ENCODE measurements at places on chromosomes 2 and 18. TPM values are rescaled to one million over a fixed set of nuclear protein-coding genes. Genes with fewer than 3 reads are reported as not detected.
A peak's percentile ranks its signal among the peaks of the same experiment; 100 is the strongest.

KRTCAP3 gene
- total RNA-seq, result not detected

FBXO36 gene
- total RNA-seq, result 4.3 TPM

LOXHD1 gene
- total RNA-seq, result not detected

GRCh38 chr2:240598311-240598911 is 11.9 kb downstream of the CAPN10 start:
- no peak for DNase-seq

- DNase-seq, result no peak
These were observed 32.1 kb upstream of the LHCGR start for GRCh38 chr2:48787580-48787979.

GRCh38 chr2:210009126-210009525 is 6.7 kb downstream of the RPE start:
- no peak for DNase-seq

- DNase-seq, result peak; percentile 26
These were observed 1988.8 kb upstream of the PIK3C3 start for GRCh38 chr18:39966275-39966674.

DNA sequence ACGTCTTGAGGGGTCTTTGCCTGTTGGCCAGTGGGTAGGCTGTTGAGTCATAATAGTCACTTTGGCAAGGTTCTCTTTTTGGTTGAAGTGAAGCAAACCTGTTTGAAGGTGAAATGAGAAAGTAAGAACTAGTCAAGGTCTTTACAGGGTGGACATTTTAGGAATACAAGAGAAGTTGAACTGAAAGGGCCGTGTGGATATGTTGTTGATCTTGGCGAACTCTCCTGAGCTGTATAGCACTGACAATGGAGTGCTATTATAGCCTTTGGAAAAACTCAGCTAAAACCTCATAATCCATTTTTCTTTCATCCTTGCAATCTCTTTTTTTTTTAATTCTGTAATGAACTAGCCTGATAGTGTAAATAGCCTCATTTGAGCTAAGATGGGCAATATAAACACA is 248.1 kb downstream of the MEIS1 start:
- DNase-seq, result no peak

GRCh38 chr2:57720728-57721627 is 325.6 kb upstream of the VRK2 start:
- peak; percentile 76 for DNase-seq

- DNase-seq, result peak; percentile 63
These were observed 40.1 kb downstream of the FBXO48 start for GRCh38 chr2:68426848-68427579.

GRCh38 chr18:48868468-48869466 is 82.0 kb downstream of the SMAD7 start:
- DNase-seq, result peak; percentile 10

DNA sequence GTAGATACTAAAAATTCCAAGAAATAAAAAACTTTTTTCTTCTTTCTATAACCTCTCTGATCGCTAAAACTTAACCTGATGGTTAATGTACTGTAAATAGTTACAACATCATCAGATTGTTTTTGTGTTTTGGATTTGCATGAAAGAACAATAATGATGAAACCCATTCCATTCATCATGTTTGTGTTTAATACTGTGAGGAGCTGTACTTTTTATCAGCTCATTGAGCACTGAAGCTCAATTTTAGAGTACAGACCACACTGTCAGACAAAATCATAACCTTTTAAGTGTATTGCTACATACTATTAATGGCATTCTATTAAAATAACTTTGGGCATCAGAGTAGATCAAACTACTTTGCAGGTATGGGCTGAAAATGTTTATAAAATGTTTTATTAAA is 14.8 kb upstream of the BBS5 start:
- no peak for DNase-seq

- DNase-seq, result peak; percentile 31
These were observed 141.9 kb downstream of the TTC32 start for GRCh38 chr2:19759880-19760279.
